ENCODE measurements at places on chromosomes 11 and 22.

DNA sequence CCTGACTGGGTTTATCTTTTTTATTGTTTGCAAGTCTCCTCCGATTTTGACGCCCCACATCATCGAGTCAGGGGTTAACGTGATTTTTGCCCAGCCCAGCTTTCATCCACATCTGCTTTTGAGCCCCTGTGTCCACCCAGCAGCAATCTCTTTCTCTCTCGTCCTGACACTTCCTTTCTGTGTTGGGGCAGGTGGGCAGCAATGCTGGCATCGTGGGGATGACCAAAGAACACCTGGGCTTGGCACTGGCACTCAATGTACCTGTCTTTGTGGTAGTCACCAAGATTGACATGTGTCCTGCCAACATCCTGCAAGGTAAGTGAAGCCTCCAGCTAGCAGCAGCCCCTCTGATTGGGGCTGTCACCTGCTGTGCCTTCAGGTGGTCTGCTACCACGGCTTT, 15.8 kb downstream of the GTPBP1 start:
- no peaks in the 10 kb centered on the region for H3K27me3 ChIP-seq
- H3K4me1 ChIP-seq: no peaks in the 10 kb centered on the region
- no peak overlapping the region for H3K4me3 ChIP-seq
- no peaks in the 10 kb centered on the region for H3K36me3 ChIP-seq
- no peak overlapping the region for H3K27ac ChIP-seq

DNA sequence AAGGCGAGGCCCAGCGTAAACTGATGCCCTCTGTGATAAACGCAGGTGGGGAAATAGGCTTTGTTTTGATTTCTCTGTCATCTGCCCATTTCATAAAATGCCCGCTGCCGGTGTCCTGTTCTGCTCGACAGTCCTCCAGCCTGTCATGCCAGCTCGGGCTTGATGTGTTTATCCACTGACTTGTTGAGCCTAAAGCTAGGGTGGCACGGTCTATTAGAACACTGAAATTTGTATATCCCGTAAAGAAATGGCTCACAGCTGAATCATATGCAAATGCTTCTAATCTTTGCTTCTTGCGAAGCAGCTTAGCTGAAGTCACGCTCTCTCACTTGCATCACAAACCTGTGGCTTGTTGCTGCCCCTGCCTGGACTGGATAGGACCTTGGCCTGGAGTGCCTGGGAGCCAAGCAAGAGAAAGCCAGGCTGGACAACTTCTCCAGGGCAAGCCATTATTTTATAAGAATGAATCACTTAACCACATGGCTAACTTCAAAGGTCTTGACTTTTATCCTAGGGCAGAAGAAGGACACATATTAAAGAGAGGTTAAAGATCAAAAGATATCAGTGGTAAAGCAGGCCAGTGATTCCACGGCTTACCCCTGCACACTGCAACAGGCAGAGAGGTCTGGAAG, 33.1 kb downstream of the EHF start:
- H3K4me1 ChIP-seq: peaks cover 31% of the 10 kb centered on the region
- DNase-seq: peak; percentile 11
- no peaks in the 10 kb centered on the region for H3K36me3 ChIP-seq

DNA sequence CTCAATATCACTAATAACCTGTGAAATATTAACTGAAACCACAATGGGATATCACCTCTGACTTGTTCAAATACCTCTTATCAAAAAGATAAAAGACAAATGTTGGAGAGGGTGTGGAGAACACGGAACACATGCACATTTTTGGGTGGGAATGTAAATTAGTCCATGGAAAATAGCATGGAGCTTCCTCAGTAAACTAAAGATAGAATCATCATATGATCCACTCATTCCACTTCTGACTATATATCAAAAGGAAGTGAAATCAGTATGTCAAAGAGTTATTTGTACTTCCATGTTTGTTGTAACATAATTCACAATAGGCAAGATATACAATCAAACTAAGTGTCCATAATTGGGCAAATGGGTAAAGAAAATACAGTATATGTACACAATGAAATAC, 57.4 kb downstream of the TYR start:
- H3K4me1 ChIP-seq: peaks cover 9% of the 10 kb centered on the region
- DNase-seq: no peak
- no peaks in the 10 kb centered on the region for H3K27me3 ChIP-seq
- H3K36me3 ChIP-seq: no peaks in the 10 kb centered on the region
- no peak overlapping the region for H3K27ac ChIP-seq
- H3K4me3 ChIP-seq: no peak overlapping the region

DNA sequence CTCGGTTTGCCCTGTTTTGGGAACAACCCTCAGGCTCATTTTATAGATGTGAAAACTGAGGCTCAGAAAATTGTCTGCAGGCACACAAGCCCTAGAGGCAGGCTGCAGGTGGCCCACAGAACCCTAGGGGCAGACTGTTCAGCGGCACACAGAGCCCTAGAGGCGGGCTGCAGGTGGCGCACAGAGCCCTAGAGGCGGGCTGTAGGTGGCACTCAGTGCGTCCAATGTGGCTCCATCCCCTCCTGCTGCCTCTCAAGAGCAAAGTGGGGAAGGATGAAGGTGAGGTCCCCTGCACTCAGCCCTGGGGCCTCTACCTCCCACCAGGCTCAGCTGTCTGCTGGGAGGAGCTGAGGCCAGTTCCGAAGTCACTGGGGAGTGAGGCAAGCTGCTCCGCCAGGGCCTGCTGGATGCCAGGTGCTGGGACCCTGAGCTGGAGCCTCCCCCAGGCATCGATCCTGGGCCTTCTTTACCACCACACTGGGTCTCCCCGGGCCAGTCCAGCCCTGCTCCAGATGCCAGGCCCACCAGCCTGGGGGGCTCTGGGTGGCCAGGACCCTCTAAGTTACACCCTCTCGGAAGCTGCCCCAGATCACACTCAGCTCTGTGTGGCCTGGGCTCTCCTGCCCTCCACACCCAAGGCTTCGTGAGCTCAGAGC, 2.3 kb downstream of the ACY3 start:
- no peaks in the 10 kb centered on the region for H3K27me3 ChIP-seq
- no peak overlapping the region for H3K27ac ChIP-seq
- H3K36me3 ChIP-seq: no peaks in the 10 kb centered on the region

DNA sequence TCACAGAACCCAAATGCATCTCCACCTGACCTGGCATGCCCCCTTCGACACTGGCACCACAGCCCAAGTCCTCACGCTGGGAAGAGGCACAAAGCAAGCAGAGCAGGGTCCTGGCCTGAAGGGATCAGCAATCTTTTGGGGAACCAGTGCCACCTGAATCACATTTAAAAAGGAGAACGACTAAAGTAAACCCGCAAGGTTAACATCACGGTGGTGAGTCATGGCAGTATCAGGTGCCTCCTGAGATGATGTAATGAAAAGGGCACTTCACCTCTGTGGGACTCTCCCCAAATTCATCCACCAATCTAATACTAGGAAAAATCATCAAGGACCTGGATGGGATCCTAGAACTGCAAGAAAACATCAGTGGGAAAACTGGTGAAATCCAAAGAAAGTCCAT, 44.9 kb downstream of the PACSIN2 start:
- H3K4me1 ChIP-seq: peaks cover 8% of the 10 kb centered on the region
- no peak for DNase-seq
- H3K27me3 ChIP-seq: no peaks in the 10 kb centered on the region
- no peak overlapping the region for H3K4me3 ChIP-seq

- no peaks in the 10 kb centered on the region for H3K36me3 ChIP-seq
- H3K27me3 ChIP-seq: no peaks in the 10 kb centered on the region
- no peak for DNase-seq
- peaks cover 17% of the 10 kb centered on the region for H3K4me1 ChIP-seq
- no peak overlapping the region for H3K27ac ChIP-seq
Observed at GRCh38 chr11:122743097-122743741, 87.7 kb downstream of the UBASH3B start.

DNA sequence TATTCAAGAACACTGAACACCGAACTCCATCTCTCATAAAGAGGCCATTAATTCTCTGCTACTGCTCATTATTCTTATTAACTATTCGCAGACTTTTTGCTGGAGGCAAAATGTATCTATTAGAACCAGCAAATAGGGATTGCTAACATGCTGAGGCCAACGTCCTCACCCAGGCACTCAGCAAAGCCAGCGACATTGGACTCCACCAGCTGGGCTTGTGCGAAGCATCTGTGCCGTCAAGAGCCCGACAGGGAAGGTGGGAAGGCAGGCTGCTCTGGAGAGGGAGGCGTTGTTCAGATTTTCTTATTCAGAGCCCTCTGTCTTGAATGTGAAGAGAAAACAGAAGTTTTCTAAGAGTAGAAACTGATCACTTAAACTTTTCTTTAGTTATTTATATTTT, 615.6 kb upstream of the KIRREL3 start:
- H3K27me3 ChIP-seq: no peaks in the 10 kb centered on the region
- H3K36me3 ChIP-seq: no peaks in the 10 kb centered on the region
- H3K27ac ChIP-seq: no peak overlapping the region
- H3K4me1 ChIP-seq: peaks cover 28% of the 10 kb centered on the region

DNA sequence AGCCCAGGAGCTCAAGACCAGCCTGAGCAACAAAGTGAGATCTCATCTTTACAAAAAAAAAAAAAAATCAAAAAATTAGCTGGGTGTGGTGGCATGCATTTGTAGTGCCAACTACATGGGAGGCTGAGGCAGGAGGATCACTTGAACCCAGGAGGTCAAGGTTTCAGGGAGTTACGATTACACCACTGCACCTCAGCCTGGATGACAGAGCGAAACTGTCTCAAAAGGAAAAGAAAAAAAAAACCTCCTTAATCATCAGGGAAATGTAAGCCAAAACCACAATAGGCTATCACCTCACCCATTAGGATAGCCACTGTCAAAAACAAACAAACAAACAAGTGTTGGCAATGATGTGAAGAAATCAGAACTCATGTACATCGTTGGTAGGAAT, 13.4 kb downstream of the DGCR2 start:
- H3K27ac ChIP-seq: no peak overlapping the region
- H3K36me3 ChIP-seq: no peaks in the 10 kb centered on the region
- H3K27me3 ChIP-seq: no peaks in the 10 kb centered on the region

- peak overlapping the region; percentile 37 for H3K4me3 ChIP-seq
- H3K27me3 ChIP-seq: peaks cover 18% of the 10 kb centered on the region
- DNase-seq: no peak
- no peak overlapping the region for H3K27ac ChIP-seq
Observed at GRCh38 chr11:121427400-121427744, 24.7 kb upstream of the SORL1 start.
